Activated naive CD8-positive, alpha-beta T cell treated with anti-CD3 and anti-CD28 coated beads, Interleukin-2, amount 50 U/mL, for 16 hours (primary cell): ENCODE measurements at places on chromosomes 2 and 18.

DNA sequence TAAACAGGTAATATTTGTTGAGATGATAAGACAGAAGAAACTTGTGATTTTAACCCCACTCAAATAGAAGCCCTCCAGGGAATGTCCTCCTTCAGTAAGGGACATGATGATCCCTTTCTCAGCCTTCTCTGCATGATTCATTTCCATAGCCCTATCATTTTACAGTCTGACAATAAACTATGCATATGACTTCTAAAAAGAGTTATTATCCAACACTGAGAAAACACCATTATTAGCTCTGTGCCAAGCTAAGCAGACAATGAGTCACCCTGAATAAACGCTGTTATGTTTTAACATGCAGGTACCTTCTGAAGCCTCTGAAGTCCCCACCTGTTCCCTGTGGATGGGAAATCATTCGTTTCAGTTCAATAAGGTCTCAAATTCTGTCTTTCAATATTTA, 54.7 kb downstream of the DTNB start:
- DNase-seq: no peak

- DNase-seq: no peak
Observed at GRCh38 chr18:47075098-47075883, 39.9 kb upstream of the ELOA2 start.

GRCh38 chr2:169716238-169716886, 17.3 kb upstream of the KLHL23 start:
- DNase-seq: no peak

DNA sequence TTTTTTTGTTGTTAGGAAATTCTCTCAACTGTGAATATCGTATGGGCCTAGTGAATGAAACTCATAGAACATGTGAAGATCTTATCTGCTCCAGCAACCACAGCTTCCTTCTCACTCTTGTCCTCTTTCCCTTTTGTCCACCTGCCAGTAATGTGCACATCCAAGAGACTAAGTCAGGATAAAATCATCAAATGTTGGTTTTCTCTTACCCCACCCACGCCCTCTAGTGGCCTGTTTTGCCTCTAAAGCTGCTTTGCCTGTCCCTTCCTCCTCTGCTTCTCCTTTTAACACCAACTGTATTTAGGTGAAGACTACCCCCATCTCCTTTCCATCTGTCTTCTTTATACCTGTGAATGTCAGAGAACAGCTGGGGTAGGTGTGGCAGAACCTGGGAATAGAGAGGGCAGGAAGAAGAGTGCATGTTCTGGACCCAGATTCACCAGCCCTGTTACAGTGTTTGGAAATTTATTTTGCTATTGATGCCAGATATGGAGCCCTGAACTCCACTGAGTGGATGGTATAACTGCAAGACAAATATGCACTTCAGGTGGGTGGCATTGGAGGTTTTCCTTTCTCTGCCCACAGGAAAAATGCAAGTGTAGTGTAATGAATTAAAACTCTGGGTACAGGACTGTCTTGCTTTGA, 8.4 kb upstream of the MGAT5 start:
- peak; percentile 52 for DNase-seq

GRCh38 chr18:22543769-22544168, 126.1 kb upstream of the CTAGE1 start:
- DNase-seq: no peak

DNA sequence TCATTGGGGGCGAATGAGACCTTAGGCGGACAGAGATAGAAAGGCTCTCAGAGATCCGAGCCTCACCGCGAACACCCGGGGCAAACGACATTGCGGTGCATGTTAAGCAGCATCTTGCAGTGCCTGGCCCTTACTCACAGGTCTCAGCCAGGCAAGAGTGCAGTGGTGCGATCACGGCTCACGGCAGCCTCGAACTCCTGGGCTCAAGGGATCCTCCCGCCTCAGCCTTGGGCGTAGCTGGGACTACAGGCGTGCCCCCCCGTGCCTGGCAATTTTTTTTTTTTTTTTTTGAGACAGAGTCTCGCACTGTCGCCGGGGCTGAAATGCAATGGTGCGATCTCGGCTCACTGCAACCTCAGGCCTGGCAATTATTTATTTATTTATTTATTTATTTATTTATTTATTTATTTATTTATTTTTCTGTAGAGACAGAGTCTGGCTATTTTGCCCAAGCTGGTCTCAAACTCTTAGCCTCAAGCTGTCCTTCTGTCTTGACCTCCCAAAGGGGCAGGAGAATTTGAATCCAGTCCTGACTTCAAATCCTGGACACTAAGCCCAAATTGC, 1.3 kb downstream of the LAMA3 start:
- no peak for DNase-seq

DNA sequence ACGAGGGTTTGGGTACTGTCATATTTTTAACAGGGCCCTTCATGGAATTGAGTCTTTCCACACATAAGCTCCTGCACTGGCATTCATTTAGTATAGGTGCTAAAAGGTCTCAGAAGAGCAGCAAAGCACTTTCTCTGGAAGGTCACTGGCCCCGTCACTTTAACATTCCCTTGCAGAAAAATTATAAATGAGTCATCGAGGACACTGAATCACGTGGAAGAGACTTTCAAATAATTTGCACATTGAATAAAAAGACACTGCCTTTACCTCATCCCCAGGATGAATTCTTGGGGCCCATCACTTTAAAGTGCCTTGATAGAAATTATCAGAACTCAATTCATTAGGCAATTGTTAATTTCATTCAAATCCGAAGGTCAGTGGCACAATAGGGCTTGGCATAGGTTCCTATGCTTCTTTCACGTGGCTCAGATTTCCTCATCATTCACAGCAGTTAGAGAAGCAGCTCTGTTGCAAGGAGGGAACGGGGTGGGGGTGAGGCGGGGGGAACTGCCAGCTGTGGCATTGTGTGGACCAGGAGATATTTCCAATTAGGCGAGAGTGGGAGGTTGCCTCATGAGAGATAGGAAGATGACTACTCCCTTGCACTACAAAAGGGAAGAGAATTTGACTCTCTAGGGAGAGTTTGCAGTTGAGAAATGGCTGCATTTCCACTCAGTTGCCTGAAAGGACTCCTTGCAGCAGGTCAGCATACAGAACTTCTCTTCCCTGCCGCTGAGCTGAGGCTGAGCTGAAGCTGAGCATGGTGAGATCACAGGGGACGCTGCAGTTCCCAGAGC, 86.3 kb upstream of the NPAS2 start:
- DNase-seq: no peak

DNA sequence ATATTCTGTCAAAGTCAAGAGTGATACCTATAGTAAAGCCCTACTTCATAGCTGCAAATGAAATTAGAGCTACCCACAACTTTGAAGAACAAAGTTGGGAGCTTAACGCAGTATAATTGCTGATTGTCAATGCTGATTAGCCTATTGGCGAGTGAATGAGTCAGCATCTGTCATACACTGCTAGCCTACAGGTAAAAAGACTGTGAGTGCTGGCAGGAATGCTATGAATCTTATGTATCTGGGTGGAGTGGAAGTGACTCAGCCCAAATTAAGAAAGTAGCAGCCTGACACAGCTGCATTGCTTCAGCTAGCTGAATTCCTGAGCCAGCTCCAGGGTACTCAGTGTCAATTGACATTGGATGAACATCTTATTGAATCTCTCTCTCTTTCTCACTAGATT, 179.4 kb upstream of the DCC start:
- DNase-seq: no peak

DNA sequence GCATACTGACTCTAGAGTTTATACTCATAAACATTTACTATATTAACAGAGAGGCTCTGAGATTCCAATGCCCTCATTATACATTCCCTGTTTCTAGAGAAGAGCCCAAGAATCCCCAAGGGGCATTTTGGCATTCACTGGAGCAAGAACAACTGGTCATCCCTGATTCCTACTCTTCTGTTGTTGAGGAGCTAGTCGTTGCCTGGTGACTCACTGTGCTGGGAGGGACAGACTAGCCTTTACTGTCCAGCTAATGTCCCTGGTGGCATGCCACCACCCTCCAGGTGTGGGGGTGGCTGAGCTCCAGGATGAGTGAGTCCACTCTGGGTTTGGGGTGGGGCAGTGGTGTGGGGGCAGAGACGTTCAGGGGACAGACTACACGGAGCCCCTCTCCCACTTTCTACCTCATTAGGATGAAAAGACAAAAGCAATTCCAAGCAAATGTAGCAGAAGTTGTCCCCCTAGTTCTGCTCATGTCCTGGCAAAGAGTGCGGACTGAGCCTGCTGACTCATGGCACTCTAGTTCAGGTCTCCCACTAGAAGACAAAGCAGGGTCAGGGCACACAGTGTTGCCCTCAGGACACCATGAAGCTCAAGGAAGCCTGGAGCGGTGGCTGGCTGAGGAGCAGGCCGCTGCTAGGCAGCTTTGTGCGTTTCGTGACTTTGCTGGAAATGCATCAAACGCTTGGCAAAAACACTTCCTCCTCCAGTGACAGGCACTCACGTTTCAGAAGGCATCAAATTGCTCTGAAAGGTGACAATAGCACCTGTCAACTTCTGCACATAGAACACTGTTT, 49.4 kb downstream of the RHOB start:
- DNase-seq: no peak

- DNase-seq: no peak
Observed at GRCh38 chr2:108809936-108810335, 23.4 kb downstream of the CCDC138 start.

DNA sequence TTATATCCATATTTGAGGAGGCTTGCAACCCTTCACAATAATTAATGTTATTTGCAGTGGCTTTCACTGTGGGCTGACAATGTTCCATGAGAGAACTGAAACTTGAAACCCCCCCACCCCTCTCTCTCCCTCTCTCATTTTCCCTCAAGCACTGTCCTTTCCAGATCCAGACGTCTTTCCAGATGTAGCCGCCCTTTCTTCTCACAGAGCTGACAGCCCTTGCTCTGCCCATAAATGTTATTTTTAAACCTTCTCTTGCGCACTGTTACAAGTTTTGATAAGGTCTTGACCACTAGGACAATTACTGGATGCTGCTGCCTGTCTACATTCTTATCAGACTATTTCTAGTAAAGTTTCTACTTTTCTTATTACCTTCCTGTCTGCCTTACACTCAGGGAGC, 91.4 kb upstream of the LINC00305 start:
- DNase-seq: no peak

- no peak for DNase-seq
Observed at GRCh38 chr2:70658476-70658875, 104.8 kb upstream of the TGFA start.

GRCh38 chr18:9348079-9348671, 13.6 kb downstream of the TWSG1 start:
- no peak for DNase-seq

DNA sequence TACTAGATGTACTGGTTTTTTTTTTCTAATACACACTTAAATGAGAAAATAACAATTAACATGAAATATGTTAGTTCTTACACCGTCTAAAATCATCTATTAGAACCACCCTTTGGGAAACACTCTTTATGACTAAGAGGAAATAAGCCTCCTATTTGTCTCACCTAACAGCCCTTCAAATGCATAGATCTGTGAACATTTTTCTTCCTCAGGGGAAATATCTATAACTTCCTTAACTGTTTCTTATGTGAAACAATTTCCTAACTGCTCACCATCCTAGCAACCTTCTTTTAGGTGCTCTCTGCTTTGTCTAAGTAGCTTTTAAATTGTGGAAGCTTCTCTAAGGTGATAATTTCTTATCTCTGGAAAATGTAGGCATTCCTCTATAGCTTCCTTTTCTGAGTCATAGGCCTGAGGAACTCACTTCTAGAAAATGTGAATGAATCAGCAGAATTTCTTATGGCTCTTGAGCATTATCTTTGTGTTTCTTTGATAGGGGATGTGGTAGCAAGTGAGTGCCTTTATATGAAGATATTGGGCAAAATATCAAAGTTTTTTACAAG, 56.1 kb downstream of the CNTNAP5 start:
- DNase-seq: no peak

DNA sequence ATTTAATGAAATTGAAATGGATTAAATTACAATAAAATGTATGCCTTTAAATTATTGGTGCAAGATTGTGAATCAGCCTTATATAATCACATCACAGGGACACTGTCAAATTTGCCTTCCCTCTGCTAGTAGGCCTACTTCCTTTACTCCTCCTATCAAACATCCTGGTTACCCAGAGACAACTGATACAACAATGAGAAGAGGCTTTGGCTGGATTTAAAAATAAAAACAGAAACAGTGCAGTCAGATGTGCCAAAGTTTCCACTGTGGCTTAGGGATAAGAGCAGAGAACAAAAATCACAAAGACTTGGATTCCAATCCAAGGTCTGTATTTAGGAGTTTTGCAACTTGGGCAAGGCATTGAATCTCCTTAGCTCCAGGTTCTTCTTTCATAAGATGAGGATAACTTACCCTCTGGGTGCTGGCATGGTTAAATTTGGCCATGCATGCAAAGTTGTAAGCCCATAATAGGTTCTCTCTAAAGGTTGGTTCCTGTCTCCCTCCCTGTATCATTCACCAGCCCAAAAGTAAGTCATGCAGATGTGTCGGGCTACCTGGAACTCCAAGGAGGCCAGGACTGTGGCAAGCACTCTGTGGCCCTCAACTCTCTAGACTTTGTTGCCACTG, 99.3 kb upstream of the LRATD1 start:
- DNase-seq: no peak

DNA sequence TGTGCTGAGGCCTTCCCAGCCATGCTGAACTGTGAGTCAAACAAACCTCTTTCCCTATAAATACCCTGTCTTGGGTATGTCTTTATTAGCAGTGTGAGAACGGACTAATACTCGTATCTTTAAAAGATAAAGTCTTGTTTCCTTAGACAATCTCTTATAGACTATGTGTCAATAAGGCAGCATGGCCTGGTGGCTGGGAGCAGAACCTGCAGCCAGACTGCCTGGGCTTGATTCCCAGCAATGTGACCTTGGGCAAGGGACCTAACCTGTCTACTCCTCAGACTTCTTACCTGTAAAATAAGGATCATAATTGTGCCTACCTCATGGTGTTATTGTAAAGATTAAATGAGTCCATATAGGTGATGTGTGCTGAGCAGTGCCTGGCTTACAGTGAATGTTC, 198.7 kb downstream of the CDH20 start:
- no peak for DNase-seq

DNA sequence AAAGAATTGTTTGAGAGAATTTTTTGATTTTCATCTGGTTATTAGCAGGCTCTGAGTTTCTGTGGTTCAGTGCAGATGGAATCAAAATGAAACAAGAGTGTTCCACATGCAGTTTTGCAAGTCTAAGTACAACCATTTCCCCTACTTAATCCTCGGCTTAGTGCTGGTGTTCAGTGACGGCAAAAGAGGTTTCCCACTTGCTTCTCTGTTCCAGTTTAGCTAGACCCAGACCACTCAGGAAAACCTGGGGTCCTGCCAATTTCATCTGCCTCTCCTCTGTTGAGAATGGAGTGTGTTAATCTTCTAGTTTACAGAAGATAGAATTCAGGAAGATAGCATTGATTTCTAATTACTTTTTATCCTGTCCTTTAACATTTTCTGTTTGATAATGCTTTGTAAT, 996.2 kb upstream of the FANCL start:
- no peak for DNase-seq

DNA sequence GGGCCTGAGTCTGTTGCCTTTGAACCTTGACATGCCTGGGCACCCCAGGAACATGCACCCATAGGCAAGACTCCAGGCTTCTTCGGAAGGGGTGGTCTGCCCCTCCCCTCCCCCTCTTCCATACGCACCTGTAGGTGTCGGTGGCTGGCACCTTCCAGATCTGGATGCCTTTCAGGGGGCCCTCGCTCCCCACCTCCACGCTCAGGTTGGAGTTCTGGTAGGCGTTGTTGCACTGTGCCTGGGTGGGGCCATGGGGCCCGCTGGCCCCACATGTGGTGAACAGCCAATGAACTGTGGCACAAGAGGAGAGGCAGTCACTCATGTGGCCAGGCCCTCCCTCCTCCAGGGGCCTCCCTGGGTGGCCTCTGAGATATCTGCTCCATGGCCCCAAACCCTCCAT, 135.8 kb downstream of the CLIP4 start:
- no peak for DNase-seq
